ENCODE measurements at places on chromosomes 3 and 15.

DNA sequence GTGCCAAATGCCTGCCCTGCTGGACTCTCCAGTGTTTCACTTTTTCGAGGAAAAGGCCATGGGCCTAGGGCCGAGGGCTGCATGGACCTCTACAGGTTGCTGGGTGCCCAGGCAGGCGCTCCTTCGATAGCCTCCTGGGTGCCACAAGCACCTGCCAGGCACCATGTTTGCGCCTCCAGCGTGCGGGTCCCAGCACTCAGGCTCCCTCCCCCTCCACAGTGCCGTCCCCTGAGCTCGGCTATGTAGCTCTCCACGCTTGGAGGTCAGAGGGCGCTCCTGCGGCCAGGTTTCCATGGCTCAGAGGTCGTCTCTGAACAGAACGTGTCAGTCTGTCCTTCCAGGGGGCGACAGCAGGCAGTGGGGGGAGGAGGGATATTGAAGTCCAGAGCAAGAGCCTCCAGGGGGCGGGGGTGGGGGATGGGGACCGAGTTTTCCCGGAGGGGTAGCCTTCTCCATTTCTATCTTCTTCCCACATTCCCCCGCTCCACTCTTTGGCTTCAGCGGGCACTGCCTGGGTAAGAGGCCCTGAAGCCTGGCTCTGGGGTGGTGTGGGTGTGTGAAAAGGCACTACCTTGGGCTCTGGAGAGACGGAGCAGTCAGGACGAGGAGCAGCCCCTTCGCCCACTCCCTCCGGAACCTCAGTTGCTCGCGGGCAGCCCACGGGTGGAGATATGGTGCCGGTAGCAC, 3.6 kb downstream of the ONECUT1 start:
- peak; percentile 13 for DNase-seq

DNA sequence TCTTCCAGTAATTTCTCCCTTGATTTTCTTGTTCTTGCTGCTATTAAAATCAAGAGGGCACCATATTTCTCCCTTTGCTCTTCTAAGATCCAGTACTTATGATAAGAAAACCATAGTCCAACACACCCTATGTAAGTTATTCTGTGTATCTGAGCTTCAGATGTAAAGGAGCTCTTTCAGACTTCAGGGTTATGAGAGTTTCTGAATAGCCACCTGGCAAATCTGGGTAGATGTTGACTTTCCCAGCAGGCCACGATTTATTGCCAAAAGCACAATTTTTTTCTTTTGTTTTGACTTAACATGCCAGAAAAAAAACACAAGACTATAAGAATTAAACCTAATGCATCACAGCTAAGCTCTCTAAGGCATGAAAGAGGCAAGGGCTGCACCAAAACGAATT, 1045.0 kb downstream of the FHIT start:
- no peak for DNase-seq

DNA sequence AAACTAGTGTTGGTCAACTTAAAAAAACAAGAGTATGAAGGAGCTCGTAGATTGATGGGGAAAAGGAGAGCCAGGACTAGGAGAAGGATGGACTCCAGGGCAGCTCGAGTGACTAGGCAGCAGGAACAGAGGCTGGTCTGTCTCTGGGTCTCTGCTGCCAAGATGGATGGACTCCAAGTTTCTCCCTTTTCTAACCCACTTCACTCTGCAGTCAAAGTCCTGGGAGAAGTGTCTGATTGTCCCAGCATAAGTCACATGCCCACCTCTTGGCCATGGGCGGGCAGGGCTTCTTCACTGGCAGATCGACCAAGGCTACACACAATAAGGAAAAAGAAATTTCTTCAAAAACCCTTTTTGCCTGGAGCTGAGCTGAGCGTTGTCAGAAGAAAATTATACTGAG, 9.2 kb upstream of the EPB42 start:
- no peak for DNase-seq

- no peak for DNase-seq
Observed at GRCh38 chr15:100691321-100691720, 88.9 kb downstream of the ASB7 start.

- DNase-seq: peak; percentile 48
Observed at GRCh38 chr3:128378631-128379347, 87.9 kb downstream of the DNAJB8 start.

DNA sequence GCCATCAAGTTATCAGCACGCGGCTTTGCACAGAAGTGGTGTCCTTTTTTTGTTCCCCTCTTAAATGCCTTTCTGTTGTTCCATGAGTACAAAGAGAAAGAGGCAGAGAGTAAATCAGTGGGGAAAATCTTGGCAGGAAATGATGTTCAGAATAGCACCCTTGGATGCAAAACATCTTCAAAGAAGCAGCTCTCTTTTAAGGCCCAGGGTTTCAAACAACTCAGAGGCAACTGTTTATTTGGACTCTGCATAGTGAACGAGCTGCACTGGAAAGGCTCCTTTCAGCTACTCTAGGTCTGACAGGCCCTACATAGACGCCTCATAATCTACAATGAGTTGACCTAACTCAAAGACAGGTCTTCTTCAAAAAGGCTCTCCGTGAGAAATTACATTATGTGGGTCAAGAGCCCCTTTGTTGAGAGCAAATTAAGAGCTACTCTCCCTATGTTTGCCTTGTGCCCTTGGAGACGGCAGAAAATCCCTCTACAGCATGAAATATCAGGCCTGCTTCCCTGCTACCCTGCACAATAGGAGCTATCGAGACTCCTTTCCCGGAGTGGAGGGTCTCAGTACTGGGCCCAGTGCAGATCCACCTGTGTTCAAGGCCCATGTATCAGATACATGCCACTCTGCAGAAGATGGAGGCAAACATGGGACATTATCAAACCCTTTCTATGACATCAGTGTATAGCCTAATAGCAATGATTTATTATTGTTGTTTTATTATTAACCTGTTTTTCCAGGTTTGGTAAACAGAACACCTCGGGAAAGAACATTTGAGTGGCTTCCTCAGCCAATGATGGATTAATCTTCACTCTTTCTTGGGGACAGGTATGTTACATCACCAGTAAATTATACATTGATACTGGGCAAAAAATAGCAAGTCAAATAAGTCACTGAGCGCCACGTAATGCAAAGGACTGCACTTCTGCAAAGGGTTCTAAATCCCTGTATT, 53.1 kb downstream of the HEG1 start:
- DNase-seq: no peak

DNA sequence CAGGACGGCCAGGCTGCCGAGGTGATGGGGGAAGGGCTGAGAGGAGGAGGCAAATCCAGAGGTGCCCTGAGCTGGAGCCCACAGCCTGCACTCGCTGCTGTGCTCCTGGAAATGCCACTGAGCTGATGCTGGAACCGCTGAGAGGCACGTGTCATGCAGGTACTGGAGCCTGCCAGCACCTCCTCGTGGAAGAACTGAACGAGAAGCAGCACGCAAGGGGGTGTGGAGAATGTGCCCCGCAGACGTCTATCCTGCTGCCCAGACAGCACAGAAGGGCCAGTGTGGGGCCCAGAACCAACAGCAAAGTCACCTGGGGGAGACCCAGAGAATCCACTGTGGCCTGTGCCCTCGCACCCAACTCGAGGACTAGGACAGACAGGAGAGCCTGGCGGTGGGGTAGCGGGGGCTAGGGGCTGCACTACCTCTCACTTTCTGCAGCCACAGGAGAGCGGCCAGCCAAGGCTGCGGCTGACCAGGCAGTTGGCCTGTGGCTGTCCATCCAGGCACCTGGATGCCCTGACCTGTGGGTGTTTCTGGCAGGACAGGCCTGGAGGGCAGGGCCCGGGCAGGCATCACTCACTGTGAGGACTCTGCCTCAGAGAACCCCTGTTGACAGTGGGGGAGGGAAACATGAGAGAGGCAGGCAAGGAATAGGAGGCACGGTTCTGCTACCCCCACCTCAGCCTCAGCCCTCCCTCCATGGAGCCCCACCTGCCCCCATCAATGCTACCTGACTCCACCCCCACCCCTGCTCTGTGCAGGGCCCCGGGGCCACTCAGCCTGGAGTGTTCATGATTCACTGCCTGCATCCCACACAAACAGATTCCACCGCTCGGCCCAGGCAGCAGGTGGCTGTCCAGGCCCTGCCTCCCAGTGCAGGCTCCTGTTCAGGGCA, 213.1 kb downstream of the TBC1D2B start:
- DNase-seq: peak; percentile 36

GRCh38 chr3:119859728-119860127, 77.8 kb downstream of the NR1I2 start:
- no peak for DNase-seq

DNA sequence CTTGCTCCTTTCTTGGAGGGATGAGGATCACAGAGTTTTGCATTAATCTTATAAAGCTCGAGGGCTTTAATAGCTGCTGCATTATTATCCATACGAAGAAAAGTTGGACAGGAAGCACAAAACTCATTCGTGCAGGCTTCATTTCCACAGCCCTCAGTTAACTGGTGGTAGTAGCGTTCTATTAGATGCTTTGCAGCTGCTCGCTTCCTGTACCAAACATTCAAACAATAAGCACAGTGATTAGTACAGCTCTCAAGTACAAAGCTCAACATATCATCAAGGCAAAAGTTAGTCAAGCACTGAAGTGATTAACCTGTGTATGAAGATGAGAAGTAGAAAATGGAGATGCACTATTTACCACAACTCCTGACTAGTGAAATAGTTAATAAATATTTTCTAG, 63.3 kb downstream of the UBE3A start:
- no peak for DNase-seq

DNA sequence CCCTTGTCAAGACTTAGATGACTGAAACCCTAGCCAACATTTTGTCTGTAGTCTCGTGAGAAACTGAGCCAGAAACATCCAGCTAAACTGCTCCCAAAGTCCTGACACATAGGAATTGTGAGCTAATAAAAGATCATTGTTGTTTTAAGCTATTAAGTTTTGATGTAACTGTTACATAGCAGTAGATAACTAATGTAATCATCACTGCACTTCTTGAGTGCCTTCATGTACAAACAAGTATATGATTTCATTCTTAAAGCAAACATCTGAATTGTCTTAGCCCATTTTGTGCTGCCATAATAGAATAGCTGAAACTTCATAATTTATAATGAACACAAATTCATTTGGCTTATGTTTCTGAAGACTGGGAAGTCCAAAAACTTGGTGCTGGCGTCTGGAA, 87.3 kb downstream of the NSUN3 start:
- no peak for DNase-seq

Data from right kidney (tissue), 9 donors.